Mammary epithelial cell (primary cell): ENCODE measurements at places on chromosomes 1 and 21.

DNA sequence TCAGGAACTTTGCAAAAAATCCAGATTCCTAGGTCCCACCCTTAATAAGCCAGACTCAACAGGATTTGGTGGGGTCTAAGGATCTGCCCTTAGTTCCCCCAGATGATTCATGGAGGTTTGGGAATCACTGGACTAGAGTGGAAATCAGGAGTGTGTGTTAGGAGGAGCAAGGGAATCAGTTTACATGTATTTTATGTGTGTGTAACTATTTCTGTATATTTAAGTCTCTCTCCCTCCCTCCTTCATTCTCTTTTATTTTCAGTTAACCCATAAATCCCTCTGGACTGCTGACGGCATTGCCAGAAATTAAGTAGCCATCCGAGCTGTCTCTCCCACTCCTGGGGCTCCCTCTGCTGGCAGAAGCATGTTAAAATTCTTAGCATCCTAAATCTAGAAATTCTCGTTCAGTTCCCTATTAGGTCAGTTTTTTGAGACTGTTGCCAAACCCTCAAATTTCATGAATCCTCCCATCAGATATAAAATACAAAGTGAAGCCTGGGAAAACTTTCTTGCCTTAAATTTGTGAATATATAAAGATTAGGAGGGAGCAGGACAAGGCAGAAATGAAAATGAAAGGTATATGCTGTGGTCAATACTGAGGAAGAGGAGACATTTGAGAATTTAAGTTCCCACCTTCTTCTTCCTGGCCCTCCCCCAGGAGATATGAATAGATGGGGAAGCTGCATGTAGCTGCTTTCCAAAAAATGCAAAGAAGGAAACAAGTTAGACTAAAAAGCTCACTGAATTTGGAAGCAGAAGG lies 11.7 kb upstream of the HSD11B1 start:
- peak; percentile 73 for DNase-seq

GRCh38 chr1:234111458-234112142 lies 207.1 kb downstream of the SLC35F3 start:
- peak; percentile 14 for DNase-seq

DNA sequence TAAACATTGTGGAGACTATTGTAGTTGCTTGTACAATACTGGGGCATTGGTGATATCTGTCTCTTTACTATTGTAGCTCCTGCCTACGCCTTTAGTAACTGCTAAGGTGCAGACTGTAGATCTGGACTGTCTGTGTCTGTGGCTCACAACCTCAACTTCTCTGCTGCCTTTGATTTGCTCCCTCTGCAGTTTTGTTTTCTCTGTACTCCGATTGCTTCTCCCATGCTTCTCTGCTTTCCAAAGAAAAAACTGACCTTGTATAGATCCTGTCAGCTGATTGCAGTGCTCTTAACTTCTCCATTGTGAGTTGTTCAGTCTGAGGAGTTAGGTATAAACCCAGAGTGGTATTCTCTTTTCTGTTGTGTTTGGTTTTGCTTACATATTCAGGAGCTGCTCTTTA lies 15.3 kb downstream of the MAGI3 start:
- no peak for DNase-seq

GRCh38 chr1:151568626-151569088 lies 28.5 kb downstream of the TUFT1 start:
- peak; percentile 82 for DNase-seq

DNA sequence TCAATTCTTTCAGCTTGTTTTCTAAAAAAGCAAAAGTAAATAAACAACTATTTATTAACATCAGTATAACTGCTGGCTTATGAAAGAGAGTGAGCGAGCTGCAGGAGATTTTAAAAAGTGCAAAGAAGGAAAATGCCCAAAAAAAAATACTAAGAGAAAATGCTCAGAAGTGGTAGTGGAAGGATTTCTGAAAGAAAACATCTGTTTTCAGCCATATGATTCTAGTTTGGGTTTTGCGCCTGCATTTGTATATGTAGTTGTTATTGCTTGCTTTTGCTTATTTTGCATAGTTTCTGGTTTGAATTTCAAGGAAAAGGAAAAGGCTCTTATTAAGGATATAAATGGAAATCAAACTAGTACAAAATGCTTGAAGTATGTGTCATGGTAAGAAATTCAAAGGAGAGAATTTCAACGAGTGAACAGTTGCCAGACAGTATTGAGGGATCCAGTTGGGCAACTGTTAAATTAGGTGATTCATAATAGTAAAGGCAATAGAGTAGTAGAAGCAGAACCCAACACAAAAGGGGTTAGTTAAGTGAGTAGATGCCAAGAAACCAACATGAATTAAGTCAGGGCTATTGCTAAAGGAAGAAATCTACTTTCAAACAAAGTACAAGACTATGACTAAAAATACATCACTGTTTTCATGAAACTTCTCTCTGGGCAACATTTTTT lies 1.2 kb downstream of the GBP5 start:
- DNase-seq, result peak; percentile 73

- no peak for DNase-seq
Observed at GRCh38 chr1:47711848-47712492, 274.1 kb downstream of the FOXD2 start.

DNA sequence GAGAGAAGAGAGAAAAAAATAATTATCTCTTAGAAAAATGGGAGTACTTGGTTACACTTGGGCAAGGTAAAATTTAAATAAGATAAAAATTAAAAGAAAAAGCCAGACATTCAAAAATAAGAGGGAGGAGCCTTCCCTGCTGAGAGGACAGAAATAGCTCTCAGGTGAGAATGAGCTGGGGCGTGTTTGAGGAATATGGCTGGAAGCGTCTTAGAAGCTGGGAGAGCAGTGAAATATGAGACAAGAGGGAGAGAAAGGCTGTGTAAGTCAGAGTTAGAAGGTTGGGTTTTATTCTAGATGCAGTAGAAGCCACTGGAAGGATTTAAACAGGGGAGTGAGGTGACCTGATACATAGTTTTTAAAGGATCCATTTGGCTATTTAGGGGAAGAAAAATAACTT lies 154.2 kb upstream of the L1TD1 start:
- DNase-seq, result peak; percentile 14

DNA sequence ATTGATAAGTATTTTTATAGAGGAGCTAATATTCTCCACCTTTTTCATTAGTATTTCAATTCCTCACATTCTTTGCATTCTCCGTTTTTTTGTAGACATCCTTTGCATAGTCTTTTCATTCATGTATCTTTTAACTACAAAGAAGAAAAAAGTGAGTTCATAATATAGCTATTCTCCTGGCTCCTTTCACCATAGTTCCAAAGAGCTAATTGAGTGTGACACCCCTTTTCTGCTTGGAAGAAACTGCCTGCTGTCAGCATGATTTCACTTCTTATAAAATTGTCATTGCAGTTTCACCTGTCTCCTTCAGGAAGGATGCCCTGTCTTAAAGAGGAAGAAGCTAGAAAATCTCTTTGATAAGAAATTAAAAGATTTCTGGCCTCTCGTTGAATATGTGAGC lies 991.1 kb downstream of the KCNT2 start:
- no peak for DNase-seq

- DNase-seq, result no peak
Observed at GRCh38 chr1:109192433-109192832, 21.3 kb upstream of the SARS1 start.

DNA sequence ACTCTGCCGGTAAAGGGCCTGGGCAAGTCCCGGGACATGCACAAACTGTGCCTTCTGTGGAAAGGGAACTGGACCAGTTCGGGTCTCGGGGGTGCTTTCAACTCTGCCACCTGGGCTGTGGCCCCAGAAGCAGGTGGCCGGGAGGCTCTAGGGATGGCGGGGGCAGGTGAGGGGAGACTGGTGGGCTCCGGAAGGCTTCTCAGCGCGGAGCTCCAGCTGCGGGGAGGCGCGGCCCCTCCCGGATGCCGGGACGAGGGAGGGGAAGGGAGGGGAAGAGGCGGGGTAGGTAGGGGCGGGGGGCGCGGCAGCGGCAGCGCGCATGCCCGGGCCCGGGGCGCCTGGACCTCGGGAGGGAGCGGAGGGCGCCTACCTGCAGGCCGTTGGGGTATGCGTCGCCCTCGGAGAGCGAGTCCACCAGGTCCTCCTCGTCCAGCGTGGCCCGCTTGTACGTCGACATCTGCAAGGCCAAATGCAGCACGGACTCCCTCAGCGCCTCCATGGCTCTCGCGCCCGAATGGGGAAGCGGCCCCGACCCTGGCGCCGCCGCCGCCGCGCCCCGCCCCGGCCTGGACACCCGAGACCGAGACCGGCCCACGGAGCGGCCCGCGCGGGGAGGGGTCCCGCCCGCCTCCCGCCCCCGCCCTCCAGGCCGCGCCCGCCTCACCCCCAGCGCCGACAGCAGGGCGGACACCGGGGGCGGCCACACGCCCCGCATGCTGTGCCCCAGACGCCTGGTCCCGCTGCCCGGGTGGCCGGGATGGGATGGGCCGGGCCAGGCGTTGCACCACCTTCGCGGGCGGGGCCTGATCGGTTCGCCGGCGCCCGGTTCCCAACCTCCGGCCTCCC lies at the start of gene ECE1:
TSS of gene ECE1 (minus strand) at position 764 of the 846 bp plus-strand sequence. CDS start at position 715, 49 bp downstream.
- DNase-seq, result no peak

GRCh38 chr21:39980241-39980820 lies 113.1 kb downstream of the PCP4 start:
- DNase-seq, result no peak

- DNase-seq, result no peak
Observed at GRCh38 chr1:11898086-11898785, 28.0 kb downstream of the KIAA2013 start.

- no peak for DNase-seq
Observed at GRCh38 chr1:53549781-53550180, 90.6 kb downstream of the DMRTB1 start.

- DNase-seq, result no peak
Observed at GRCh38 chr1:113975211-113975895, 3.9 kb upstream of the OLFML3 start.

- DNase-seq, result no peak
Observed at GRCh38 chr21:46035809-46036695, 54.5 kb downstream of the COL6A1 start.
